ENCODE measurements at places on chromosomes 2 and 18.

- DNase-seq: no peak
Observed at GRCh38 chr2:95346231-95346737, 49.1 kb downstream of the KCNIP3 start.

DNA sequence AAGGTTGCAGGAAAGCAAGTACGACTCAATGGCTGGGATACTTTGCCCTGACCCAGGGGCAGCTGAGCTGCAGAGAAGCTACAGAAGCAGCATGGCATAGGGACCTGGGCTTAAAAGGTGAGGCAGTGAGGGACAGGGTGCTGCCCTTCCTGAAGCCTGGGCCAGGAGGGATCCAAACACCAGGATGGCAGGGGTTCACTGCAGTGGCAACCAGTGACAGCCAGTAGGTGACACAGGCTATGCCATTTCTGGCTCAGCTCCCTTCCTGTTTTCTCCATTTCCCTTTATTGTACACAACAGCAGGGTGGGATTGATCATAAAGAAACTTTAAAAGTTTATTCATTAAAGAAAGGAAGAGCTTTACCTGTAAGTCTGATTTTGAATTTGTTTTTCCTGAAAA is 48.8 kb downstream of the CABYR start:
- no peak for DNase-seq

- DNase-seq: no peak
Observed at GRCh38 chr2:147351784-147352183, 493.0 kb upstream of the ACVR2A start.

GRCh38 chr18:50662775-50663383 is 103.0 kb downstream of the MAPK4 start:
- DNase-seq: no peak

DNA sequence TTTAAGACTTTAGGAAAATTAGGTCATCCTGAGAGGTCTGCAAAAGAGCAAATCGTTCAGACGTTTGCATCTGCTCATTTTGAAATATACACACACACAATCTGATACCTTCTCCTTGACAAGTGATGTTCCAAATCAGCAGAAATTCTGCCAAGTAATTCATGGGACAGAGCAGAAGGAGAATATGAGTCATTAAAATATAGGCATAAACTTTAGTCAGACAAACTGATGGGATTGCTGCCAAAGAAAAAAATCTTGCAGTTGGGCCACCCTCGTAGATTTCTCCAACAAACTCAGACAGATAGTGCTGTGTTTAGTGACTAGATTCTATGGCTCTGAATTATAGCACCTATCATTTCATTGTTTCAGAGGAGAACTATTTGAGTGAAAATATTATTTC is 336.3 kb downstream of the NYAP2 start:
- no peak for DNase-seq

DNA sequence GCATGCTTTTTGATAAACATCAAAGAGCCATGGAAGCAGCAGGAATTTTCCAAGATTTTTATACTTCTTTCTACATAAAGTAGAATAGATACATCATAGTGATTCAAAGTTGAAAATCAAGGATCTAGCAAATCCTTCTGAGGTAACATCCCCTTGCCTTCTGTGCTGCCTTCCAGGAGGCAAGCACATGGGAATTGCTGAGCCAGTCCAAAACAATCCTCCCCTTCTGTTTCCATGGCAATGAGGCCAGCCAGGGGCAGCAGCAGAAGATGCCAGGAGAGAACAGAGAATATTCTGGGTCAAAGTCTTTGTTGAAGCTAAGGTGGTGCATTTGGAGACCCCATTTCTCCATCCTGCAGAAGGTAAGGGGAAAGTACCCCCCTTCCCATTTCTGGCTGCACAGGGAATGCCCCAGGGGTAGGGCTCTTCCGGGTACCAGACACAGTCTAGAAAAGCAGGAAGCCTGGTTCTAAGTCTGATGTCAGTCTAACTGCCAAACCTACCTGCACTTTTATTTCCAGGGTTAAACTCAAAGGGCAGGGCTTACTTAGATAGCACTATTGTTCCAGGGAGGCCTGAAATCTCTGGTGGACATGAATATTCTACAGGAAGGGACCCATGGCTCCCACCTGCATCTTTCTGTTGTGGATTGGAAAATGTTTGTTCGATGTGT is 22.1 kb downstream of the CENPA start:
- no peak for DNase-seq
